ENCODE measurements at places on chromosomes 1 and 21.

GRCh38 chr1:214389734-214390133, 108.8 kb downstream of the SMYD2 start:
- no peak for DNase-seq

DNA sequence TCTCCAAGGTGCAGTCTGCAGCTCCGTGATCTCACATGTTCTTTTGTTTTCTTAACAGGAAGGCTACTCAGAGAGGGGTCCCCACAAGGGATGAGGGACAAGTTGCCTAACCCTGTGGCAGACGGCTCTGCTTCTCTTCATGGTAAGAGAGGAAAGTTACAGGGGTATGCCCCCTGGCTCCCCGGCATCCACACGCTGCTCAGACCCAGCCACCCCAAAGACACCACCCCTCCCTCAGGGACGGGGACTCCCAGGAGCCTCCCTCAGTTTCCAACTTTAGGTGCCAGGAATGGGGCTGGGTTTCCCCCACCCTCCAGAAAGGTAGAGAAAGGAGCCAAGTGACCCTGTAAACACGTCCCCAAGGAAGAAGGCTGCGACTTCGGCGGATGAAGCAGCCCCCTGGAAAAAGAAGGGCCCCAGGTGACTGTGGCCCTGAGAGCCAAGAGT, 19.7 kb downstream of the OPTC start:
- no peak for DNase-seq

GRCh38 chr1:220378571-220379302, 106.5 kb upstream of the RAB3GAP2 start:
- no peak for DNase-seq

DNA sequence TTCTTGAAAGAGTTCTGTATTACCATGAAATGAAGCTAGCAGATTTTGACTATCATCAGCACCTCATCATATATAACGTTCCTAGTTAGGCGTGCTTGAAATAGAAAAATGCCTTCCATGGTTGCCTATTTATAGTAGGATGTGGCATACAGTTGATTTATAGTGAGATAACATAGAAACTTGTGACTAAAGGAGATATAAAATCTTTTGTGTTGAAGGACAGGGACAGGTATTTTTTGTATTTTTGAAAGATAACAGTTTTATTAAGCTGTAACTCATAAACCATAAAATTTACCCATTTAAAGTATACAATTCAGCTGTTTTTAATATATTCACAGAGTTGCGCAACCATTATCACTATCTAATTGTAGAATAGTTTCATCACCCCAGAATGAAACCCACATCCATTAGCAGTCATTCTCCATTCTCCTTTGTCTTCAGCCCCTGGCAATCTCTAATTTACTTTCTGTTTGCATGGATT, 19.3 kb downstream of the SPEN start:
- no peak for DNase-seq

DNA sequence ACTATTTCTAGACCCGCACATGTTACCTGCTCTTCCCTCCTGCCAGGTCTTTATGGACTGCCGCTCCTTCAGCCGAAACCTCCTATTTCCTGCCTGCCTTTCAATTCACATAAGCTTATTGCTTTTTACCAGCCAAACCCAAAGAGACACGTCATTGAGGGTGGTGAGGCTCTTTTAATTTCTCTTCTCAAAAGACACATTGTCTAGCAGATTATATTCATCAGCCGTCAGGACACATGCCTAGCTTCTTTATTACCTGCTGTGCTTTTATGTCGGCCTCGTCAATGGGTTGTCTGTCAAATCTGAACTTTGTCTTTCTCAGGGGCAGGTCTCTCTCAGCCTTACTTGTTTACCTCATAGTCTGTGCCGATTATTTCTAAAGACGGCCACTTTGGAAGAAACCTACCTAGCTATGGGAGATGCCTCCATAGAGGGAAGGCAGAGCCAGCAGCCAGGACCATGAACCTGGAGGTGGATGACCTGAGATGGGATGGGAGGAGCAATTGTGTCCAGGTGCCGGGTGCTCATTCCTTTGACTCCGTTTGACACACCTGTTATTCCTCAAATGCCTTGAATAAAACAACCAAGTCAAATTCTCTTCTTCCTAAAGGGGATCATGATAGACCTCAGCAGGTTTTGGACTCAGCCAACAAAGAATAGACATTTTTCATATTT, 42.0 kb downstream of the ZBTB18 start:
- DNase-seq: no peak

DNA sequence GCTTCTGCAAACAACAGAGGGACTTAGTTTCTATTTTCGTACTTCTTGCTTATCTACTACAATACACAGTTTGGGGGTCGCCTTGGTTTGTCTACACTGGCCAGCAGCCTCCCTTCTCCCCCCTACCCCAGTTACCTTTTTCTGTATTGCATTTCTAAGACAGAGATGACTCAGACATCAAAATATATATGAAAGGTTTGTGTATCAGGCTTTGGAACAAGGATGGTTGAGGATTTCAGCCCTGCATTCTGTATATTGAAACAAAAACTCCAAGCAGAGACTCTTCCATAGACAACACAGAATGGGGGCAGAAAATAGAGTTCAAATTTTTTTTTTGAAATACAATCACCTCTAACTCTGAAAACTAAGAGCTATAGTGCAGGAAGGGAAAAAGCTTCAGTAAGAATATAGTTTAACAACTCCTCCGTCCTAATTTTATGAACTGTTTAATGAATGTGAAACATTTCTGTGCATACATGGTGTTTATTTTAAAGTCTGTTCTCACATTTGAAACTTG, 1.9 kb downstream of the SAMD13 start:
- no peak for DNase-seq

DNA sequence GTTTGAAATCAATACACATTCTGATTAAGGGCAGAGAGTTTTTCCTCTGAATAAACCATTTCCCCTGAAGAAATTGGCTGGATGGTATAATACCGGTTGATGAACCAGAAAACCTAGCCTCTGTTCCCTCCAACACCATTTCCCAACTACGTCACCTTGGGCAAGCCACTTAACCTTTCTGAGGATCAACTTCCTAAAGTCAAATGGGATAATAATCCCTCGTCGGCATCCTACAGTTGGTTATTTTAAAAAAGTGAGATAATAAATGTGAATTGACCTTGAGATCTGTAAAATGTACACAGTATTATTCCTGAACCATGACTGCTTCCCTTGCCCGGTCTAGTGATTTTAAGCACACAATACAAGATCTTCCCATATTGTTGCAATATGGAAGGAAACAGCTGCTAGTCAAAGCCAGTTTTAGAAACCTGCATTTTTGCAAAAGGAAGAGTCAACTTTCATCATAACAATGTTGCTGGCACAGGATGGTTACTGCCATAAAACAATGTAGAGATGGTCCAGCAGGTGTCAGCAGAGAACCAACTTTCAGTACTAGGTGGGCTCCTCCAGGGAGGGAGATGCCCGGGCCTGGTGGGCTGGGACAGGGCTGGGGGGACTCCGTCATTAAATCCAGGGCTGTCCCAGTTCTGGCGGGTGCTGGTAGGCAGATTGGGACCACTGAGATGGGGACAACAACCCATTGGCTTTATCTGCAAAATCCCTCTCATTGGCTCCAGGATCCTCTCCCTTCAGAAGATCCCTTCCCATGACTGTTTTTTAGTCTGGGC, 5.2 kb upstream of the HLX start:
- DNase-seq: no peak

DNA sequence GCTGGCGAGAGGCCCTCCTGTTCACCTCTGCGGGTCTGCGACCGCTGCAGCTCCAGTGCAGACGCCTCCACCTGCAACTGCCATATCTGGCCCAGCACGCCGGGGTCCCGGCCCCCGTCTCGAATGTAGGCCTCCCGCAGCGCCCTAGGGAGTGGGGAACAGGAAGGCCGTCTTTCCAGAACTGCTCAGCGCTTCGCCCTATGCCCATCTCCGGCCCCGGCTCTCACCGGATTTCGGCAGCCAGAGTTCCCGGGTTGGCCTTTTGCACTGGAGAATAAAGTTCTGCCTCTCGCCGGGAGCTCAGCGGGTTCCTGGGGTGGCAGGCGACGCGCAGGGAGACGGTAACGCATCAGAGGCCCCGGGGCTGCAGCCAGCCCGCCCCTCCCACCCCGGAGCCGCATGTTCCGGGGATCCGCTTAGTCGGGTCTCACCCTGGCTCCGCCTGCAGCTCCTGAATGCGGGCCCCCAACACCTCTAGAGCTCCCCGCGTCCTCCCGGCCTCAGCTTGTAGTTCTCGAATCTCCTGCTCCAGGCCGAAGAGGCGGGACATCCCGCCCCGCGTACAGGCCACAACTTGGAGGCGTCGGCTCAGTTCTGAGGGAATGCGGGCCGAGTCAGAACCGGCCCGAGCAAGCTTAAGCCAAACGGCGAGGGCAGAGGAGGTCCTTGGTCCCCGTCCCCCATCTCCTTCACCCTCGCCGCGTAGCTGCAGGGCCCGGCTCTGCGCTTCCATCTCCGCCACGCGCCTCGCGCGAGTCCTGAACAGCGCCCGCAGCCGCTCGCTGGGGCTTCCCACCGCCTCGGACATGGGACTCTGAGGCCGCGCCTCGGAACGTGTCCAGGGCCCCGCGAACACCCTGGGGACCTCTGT, 1.1 kb downstream of the CCDC17 start:
- no peak for DNase-seq

- DNase-seq: no peak
Measured at GRCh38 chr1:92079441-92079840, 704 bp upstream of the BTBD8 start.

DNA sequence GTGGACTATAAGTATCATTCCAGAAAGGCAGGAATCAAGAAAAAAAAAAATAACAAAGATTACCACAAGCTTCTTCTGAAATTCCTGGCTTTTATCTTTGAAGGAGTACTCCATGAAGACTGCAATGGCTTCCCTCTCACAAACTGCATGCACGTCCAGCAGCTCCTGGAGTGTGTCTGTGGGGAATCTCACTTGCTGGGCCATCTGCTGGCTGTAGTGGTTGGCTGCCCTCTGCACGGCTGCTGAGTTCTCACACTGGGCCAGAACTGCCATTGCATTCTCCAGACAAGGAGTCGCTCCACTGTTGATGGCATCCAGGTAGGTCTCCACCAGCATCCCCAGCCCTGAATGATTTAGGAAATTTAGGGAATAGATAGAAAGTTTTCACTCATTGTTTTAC, 23.3 kb upstream of the GBP2 start:
- DNase-seq: no peak

DNA sequence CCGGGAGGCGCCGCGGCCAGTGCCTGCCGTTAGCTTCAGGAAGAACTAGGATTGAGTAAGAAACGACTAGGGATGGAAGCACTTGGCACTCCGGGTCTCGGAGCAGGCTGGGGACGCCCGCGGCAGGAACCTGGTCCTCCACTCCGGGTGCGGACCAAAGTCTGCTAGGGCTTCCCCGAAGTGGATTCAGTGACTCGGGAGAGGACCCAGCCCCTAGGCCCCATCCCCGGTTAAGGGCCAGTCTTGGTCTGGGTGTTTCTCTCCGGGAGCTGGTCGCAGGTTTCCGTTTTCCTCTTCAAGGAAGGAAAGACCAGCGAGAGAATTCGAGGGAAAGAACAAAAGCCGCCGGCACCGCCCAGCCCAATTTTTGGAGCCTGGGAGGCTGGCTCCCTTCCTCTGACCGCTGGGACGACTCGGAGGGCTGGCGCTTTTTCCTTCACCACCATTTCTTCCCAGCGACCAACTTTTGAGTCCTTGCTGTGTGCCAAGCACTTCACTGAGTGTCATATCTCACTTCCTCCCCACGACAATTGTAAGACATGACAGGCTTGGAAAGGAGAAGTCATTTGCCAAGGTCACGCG, 16.8 kb upstream of the STMN1 start:
- no peak for DNase-seq

- no peak for DNase-seq
Measured at GRCh38 chr1:100882698-100883097, 11.9 kb downstream of the EXTL2 start.

GRCh38 chr21:21955204-21955603, 957.0 kb downstream of the NCAM2 start:
- no peak for DNase-seq

- no peak for DNase-seq
Measured at GRCh38 chr1:44603718-44604117, 70.6 kb downstream of the TMEM53 start.

GRCh38 chr1:17686258-17686657, 68.9 kb upstream of the ACTL8 start:
- no peak for DNase-seq

- DNase-seq: no peak
Measured at GRCh38 chr1:67446893-67447292, 16.7 kb upstream of the SERBP1 start.

- DNase-seq: no peak
Measured at GRCh38 chr1:99644279-99645004, 1.5 kb upstream of the PALMD start.

- no peak for DNase-seq
Measured at GRCh38 chr1:65431111-65431705, 10.7 kb downstream of the LEPR start.

DNA sequence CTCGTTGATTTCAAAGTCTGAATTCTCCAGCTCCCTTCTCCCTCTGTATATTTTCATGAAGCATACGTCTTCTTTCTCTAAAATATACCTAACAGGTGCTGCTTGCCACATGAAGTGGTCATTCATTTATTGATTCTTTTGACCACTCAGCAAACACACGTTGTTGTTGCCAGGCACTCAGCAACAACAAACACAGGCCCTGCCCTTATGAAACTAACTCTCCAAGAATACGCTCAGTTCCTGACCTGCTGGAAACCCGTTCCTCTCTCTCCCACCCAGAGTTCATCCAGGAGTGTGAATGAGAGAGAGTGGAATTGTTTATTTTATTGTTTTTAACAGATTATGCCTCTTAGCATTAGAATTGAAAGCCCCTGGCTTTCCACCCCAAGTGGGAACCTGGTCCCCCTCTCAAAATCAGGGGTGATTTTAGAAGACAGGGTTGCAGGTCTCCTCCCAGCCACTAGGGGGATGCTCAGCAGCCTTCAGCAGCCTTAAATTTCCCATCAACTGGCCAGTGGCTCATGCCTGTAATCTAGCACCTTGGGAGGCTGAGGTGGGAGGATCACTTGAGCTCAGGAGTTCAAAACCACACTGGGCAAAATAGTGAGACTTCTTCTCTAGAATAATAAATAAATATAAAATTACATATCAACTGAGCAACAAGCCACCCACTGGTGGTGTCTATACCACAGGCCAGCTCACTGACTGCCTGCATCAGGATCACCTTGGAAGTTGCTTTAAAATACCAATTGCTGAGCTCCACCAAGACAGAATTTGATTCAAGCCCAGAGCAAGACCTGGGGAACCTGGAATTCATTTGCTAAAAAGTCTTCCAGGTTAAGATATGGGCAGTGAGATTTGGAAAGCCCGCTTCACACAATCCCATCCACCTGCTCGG, 181.0 kb upstream of the KLHDC7A start:
- DNase-seq: no peak

DNA sequence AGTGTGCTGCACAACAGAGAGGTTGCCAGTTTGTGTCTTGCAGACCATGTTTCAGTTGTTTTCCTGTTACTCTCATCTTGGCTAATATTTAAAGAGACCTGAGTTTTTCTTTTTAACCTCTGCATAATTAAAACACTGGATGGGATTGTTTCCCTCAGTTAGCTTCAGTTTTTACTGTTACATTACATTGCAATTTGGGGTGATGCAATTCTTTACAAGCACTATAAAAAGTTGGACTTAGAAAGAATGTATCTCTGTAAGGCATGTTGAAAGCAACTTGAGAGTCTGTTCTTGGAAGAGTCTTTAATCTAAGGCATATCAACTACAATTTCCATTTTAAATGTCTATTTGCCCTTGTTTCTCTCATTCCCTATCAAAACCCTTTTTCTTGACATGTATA, 99.1 kb downstream of the DNM3 start:
- DNase-seq: no peak

Data from effector CD4-positive, alpha-beta T cell (primary cell).